ENCODE measurements at places on chromosomes 11 and 22. TPM values are rescaled to one million over a fixed set of nuclear protein-coding genes. Genes with fewer than 3 reads are reported as not detected.

Gene C11orf97
- total RNA-seq, result not detected

Gene IGF2
- 9,662 TPM for total RNA-seq

Gene MICALL1
- 106 TPM for total RNA-seq

Gene TRPC6
- not detected for total RNA-seq

Gene FAM227A
- 3.1 TPM for total RNA-seq

Gene OR5B21
- not detected for total RNA-seq

Gene RIMBP3B
- 0.79 TPM for total RNA-seq

Gene ENTHD1
- not detected for total RNA-seq
